Left lung (tissue), 14 donors: ENCODE measurements at places on chromosomes 11 and 22. TPM values are rescaled to one million over a fixed set of nuclear protein-coding genes. Genes with fewer than 3 reads are reported as not detected.

DNA sequence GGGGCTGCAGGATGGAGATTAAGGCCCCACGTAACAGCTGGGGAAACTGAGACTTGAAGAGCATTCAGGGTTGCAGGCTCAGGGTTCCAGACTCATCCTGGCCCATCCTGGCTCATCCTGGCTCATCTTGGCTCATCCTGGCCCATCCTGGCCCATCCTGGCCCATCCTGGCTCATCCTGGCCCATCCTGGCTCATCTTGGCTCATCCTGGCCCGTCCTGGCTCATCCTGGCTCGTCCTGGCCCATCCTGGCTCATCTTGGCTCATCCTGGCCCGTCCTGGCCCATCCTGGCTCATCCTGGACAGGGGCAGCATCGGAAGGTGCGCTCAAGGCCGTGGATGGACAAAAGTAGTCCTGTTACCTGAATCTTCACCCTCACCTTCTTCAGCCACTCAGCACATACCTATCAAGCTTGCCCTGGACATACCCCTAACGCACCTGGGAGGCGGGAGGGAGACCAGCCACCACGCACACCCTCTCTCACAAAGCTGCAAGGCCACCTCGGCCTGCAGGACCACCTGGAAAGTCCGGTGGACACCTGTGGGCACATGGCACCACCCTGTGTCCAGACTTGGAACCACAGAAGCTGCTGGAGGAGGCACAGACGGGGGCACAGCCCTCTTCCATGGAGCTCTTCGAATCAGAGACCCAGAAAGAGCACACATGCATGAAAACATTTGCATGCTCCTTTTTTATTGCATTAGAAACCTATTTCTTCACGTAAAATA, 20.3 kb upstream of the NLRP6 start:
- no peak for DNase-seq

DNA sequence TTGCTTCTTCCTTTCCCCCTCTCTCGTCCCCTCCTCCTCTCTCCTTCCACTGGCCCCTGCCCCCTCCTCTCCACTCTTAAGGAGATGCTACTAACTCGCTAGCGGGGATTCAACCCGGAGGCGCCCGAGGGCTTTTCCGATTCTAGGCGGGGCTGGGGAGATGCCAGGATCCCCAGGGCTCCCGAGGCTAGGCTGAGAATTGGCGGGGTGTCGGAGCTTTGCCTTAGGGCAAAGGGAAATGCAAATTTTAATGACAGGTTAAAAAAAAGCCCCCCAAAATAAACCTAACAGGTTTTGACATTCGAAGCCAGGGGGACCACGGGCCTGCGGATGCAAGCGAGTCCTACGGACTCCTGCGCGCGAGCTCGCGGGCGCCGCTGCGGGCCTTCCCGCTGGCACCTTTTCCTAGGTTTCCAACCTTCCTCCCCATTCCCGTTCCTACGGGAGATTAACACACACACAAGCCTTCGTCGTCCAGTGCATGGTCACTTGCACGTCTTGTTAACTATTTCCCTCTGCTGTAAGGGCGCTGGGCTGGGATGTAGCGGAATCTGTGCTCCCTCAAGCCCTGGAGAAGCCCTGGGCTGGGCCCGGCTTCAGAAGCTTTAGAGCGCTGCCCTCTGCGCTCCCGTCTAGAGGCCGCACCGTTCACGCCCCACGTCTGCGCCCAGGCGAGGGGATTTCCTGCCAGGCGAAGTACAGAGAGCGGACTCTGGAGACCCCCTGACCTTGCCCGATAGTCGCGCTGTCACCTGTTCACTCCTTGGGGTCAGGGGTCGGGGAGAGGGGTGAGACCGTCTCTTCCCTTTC, 729 bp upstream of the ALX4 start:
- no peak for DNase-seq

DNA sequence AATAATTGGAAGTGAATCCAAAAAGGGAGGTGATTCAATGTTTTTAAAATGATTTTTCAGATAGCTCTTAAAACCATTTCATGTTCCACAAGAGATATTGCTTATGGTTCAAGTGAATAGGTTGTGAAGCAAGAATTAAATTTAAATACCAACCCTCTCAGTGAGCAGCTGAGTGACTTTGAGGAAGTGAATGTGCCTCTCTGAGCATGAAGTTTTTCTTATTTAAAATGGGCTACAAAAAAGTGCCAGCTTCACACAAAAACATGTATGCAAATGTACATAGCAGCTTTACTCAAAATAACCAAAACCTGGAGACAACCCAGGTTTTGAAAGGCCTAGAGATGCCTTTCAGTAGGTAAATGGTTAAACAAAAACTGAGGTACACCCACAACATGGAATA, 35.5 kb upstream of the GAB4 start:
- DNase-seq: no peak

- DNase-seq: no peak
Observed at GRCh38 chr11:134126217-134126822, 57.4 kb downstream of the JAM3 start.

DNA sequence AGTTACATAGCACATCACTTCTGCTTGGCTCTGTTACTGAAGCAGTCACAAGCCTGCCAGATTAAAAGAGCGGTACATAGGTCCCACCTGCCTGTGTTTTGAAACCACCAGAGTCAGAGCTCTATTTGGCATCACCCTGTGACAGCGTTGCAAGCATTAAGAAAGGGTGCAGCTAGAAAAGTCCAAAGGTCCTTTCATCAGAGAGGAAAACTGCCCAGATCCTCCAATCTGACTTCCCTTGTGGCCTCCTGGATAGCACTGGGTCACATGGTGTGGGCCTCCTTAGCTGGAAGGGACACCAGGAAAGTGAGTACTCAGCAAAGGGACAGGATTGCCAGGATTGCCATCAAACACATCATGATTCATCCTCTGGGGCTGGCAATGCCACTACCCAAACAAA, 22.9 kb downstream of the STX3 start:
- no peak for DNase-seq

The SCGB1C1 gene
- not detected for total RNA-seq

The OSBPL5 gene
- 39.6 TPM for total RNA-seq

The OR5M11 gene
- not detected for total RNA-seq

The SLC25A45 gene
- total RNA-seq: 8.4 TPM
